Left ventricle myocardium superior (tissue), 1 donor: ENCODE measurements at places on chromosomes 13 and 19. TPM values are rescaled to one million over a fixed set of nuclear protein-coding genes. Genes with fewer than 3 reads are reported as not detected.

Gene COL5A3
- 9.6 TPM for total RNA-seq

Gene YJEFN3
- total RNA-seq = 9.4 TPM

Gene ZNF285
- 5.5 TPM for total RNA-seq

Gene ARL11
- total RNA-seq = 0.22 TPM

Gene DMPK
- 275 TPM for total RNA-seq

Gene SLC8A2
- total RNA-seq = not detected

Gene ZGLP1
- total RNA-seq = 0.87 TPM

Gene NLRP9
- total RNA-seq = not detected

Gene OR7G3
- not detected for total RNA-seq

Gene PPP1R37
- 16.0 TPM for total RNA-seq

Gene C19orf38
- total RNA-seq = 0.62 TPM

Gene PRX
- 4.1 TPM for total RNA-seq

Gene C1QTNF9
- total RNA-seq = 3.9 TPM

Gene TEAD2
- total RNA-seq = 62.7 TPM

Gene CLDN10
- not detected for total RNA-seq

Gene KLK6
- total RNA-seq = not detected

Gene SHD
- total RNA-seq = not detected

Gene ZNF534
- 0.57 TPM for total RNA-seq

Gene TRIP10
- 151 TPM for total RNA-seq

Gene RCBTB2
- total RNA-seq = 13.5 TPM

Gene RB1
- total RNA-seq = 34.2 TPM

Gene SULT2A1
- not detected for total RNA-seq

Gene CACNG7
- total RNA-seq = not detected

Gene GRK1
- 0.42 TPM for total RNA-seq

Gene ZBTB7A
- total RNA-seq = 35.2 TPM

Gene PPP1R13L
- 222 TPM for total RNA-seq

Gene RAD23A
- 188 TPM for total RNA-seq

Gene SWSAP1
- total RNA-seq = 2.0 TPM

Gene PROZ
- not detected for total RNA-seq

Gene HSH2D
- total RNA-seq = 0.37 TPM

Gene ZNF699
- total RNA-seq = 2.7 TPM

Gene CYP2F1
- total RNA-seq = not detected

Gene SHISA7
- total RNA-seq = not detected

Gene RDH8
- total RNA-seq = not detected

Gene KIR3DL1
- not detected for total RNA-seq

Gene ZNF548
- 17.8 TPM for total RNA-seq
